Common myeloid progenitor, CD34-positive (primary cell): ENCODE measurements at places on chromosomes 1 and 21.

GRCh38 chr1:217525773-217526490 is 105.0 kb downstream of the GPATCH2 start:
- DNase-seq = no peak

GRCh38 chr21:33201956-33202355 is 27.8 kb upstream of the IFNAR2 start:
- no peak for DNase-seq

DNA sequence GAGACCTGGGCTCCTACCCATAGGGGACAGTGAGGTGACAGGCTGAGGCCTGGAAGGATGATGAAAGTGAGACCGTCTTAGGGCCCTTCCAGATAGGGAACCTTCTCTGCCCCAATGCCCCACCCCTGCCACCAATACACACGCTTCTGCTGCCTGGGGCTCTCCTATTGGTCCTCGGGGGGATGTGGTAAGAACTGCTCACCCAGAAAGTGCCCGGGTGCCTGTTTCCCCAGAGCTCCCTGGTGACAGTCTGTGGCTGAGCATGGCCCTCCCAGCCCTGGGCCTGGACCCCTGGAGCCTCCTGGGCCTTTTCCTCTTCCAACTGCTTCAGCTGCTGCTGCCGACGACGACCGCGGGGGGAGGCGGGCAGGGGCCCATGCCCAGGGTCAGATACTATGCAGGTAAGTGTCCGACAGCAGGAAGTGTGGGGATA is 948 bp downstream of the SEMA4A start:
- DNase-seq = peak; percentile 54

- peak; percentile 74 for DNase-seq
Observed at GRCh38 chr1:44677201-44677766, 2.8 kb downstream of the ARMH1 start.

GRCh38 chr1:109980324-109981003 is 4.1 kb upstream of the AHCYL1 start:
- DNase-seq = peak; percentile 23

- peak; percentile 92 for DNase-seq
Observed at GRCh38 chr1:24536391-24536840, 19.5 kb upstream of the NCMAP start.

DNA sequence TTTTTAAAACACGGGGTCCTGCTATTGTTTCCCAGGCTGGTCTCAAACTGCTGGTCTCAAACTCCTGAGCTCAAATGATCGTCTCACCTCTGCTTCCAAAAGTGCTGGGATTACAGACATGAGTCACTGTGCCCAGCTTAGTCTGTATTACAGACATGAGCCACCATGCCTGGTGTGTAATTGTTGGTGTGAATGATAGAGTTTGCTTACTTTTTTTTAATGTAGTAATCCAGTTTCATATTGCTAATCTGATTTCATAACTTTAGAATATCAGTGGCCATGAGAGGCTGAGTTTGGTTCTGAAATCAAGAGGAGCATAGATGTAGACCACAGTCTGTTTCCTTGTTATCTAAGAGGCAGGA is 3.4 kb downstream of the EPB41 start:
- DNase-seq = no peak

- peak; percentile 92 for DNase-seq
Observed at GRCh38 chr1:114282751-114283403, 129.2 kb upstream of the SYT6 start.

GRCh38 chr1:101295209-101295608 is 58.4 kb downstream of the S1PR1 start:
- DNase-seq = no peak

- peak; percentile 48 for DNase-seq
Observed at GRCh38 chr1:77282187-77282865, 507 bp downstream of the AK5 start.

DNA sequence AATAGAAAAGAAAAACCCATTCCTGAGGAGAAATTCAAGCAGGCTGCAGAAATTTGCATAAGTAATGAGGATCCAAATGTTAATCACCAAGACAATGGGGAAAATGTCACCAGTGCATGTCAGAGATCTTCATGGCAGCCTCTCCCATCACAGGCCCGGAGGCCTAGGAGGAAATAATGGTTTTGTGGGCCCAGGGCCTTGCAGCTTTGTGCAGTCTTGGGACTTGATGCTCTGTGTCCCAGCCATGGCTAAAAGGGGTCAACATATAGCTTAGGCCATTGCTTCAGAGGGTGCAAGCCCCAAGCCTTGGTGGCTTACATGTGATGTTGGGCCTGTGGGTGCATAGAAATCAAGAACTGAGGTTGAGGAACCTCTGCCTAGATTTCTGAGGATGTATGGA is 22.7 kb downstream of the RAB3GAP2 start:
- DNase-seq = no peak

GRCh38 chr1:8142955-8143629 is 117.0 kb upstream of the ERRFI1 start:
- DNase-seq = no peak

DNA sequence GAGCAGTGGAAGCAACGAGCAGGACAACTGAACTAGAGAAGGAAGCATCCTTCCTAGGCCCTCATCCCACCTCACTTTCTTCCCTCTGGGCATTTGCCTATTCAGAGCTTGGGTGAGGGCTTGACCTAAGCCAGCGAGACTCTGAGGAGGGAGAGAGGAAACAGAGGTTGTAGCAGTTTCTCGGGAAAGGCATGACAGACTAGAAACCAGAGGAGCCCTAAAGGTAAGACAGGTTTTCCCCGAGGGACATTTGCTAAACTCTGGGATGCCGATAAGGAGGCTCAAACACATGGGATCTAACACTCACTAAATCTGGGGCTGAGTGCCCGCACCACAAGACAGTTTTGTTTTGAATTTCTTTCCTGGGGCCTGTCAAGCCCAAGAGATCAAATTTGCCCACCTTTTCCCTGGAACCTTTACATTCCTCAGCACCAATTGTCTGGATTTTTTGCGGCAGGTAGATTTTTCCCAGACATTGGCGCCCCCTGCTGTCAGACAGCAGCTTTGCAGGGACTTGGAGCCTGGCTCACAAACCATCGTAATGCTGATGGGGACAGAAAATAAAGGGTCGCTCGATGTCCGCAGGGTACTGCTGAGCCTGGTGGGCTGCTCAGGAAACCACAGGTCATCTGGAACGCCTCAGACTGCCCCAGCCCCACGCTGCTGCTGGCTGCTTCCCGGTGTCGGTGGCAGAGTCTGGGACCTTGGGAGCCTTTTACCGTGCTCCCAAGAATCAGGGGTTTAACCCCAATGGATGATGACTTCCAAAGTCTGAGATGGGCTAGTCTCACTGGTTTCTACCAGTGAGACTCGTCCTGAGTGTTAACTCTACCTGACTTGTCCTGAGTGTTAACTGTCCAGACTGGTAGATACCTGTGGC is 23.4 kb upstream of the TSPAN2 start:
- DNase-seq = peak; percentile 38

GRCh38 chr1:233140974-233141373 is 154.6 kb downstream of the PCNX2 start:
- no peak for DNase-seq
